ENCODE measurements at places on chromosomes 7 and 10.

- DNase-seq = no peak
Measured at GRCh38 chr10:104642658-104643302, 1.7 kb downstream of the SORCS3 start.

DNA sequence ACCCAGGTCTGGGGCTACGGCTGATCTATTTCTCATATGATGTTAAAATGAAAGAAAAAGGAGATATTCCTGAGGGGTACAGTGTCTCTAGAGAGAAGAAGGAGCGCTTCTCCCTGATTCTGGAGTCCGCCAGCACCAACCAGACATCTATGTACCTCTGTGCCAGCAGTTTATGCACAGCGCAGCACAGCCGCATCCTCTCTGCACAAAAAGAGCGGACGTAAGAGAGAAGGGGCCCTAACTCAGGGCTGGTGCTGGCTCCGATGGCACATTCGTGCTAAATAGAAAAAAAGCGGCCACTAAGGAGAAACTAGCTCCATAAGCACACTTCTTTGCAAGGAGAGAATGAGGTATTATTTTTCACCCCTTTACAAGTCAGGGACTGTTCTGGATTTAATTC lies 28.3 kb upstream of the PRSS1 start:
- DNase-seq = no peak

DNA sequence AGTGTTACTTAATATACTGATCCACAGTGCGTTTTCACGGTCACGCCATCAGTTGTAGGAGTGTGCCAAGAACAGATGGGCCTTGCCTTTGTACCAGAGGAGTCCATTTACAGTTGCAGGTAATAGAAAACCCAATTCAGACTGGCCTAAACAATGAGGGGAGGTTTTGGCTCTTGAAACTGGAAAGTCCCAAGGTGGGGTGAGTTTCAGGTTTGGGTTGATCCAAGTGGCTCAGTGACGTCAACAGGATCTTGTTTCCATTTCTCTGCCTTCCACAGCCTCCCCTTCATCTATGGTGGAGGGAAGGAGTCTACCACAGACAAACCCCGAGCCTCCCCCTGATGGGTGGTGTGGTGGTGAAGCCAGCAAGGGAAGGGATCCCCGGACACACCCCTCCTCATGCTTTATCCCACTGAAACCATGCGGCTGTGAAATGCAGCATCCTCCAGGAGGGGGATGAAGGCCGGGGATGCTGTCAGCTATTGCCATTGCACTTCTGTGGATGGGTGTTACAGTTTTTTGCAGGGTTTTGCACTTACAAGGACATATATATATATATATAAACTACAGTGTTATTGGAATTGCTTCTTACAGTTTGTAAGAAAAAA lies 14.8 kb upstream of the SH2D4B start:
- DNase-seq = no peak

DNA sequence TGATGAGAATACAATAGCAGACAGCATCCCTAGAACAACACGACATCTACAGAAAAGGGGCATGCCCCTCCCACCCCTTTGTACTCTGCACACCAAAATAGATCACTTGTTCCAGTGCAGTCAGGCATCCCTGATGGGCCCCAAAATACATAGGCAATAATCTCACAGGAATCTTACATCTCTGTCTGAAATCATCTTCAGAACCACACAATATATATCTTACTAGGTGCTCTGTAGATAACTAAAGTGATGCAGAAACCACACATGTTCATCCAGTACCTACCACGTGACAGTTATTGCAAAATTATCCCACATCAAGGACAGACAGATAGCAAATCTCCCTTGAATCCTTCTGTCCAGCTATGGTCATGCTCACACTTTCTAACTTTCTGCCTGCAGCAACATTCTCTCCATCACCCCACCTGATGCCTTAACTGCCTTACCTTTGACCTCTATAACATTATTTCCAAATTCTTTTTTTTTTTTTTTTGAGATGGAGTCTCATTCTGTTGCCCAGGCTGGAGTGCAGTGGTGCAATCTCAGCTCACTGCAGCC lies 30.7 kb downstream of the ST8SIA6 start:
- DNase-seq = no peak

- DNase-seq = no peak
Measured at GRCh38 chr10:60629332-60629731, 148.9 kb upstream of the CDK1 start.

DNA sequence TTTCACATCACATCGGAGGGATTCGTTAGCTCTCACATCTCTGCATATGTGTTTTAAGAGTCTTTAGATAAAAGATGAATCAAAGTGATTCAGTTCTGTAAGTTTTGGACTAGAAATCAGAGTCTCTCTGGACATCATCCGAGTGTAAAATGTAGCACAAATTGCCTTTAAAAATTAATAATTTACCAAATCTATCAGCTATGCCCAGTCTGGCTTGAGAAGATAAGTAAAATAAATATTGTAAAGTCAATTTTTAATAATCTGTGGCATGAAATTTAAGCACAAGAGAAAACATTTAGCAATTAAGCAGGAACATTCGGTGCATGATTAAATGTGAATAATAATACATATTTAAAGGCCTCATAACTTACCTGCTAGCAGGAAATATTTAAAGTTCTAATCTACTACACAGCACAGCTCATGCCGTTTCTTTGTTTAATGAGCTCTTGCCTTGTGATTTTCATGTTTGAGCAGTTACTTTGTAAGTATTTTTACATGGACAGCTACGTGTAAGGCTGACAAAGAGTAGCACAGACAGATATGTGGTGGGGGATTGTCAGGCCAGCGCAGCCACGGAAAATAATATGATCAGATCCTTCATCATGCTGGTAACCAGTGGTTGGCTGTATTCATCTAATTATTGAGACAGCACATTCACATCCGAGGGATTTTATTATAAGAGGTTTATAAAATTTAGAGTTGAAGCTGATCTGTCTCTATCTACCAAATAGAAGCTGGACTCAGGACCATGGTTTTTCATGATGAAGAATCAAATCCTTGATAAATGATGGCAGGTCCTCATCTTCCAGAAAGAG lies 317.3 kb downstream of the ADARB2 start:
- DNase-seq = no peak

GRCh38 chr7:32360127-32360526 lies 130.1 kb downstream of the LSM5 start:
- DNase-seq = no peak

DNA sequence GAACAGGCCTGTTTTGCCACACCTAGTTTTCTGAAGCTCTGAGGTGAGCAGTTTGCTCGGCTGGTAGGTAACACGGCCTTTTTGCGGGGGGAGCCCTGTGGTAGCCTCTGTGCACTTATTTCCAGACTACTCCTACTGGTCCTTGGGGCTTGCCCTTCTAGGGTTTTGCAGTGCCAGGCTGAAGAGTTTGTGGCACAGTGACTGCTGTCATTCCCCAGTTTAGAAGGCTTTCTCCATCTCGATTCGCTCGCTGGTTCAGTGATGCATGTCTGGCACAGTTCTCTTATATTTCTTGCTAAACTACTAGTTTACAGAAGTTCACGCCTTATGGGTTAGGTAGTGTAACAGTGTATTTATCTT lies 711 bp downstream of the KIF20B start:
- DNase-seq = no peak

DNA sequence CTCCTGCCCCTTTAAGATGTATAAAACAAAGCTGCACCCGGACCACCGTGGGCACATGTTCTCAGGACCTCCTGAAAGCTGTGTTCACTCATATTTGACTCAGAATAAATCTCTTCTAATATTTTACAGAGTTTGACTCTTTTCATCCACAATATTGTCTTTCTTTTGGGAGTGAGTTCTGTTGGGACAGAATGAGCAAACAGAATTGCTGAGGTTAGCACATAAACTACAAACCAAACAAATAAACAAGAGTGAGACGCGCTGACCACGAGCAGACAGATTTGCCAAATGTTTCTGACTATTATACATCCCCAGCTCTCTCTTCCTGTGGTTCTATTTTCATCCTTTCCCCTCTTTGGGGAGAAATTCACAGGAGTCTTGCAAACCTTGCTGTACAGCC lies 526.7 kb downstream of the CALN1 start:
- DNase-seq = no peak

GRCh38 chr7:117019786-117020590 lies 66.7 kb downstream of the ST7 start:
- no peak for DNase-seq

DNA sequence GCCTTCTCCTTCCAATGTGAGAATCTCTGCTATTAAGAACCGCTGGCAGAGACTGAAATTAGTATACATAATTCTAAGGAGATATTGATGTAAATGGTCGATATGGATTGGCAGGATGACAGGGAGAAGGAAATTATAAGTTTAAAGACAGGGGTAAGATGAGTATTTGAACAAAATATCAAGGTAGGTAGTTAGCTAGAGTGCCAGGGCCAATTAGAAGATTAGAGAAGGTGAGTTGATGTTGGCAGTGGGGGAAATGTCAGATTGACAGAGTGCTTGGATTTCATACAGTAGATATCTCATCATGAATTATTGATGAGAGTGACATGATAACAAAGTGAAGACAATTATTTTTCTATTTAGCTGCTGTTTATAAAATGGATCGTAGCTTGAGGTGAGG lies 74.1 kb downstream of the BTRC start:
- no peak for DNase-seq

DNA sequence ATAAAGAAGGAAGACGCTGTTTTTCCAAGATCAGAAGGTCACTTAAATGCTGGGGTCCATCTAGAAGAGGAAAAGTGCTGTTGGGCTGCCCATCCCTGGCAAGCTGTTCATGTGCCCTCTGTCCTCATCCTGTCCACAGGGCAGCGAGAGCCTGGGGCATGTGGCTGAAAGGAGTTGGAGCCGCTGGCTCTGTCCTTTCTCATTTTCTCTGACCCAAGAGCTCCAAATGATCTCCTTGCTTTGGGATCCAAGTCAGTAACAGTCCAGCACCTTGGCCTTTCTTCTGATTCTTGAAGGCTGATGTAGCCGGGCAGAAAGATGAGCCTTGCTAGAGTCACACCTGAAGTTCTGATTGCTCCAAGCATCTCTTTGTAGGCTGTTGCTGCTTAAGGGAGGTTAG lies 44.4 kb downstream of the SPDYE5 start:
- DNase-seq = no peak

DNA sequence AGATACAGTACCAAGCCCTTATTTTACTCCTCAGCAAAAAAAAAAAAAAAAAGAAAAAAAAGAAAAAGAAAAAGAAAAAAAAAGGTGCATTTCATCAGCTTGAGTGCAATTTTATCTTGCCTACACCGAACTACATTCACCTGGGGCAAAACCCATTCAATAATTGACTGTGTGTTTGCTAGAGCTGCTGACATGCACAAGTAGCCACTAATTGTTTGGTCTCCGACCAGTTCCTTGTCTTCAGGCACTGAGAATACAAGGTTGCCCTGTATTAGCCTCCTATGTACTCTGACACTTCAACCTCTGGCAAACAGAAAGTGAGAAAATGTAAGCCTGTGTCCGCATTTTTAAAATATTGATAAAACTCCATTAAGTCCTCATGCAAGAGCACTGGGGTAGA lies 1579.4 kb upstream of the LRRTM3 start:
- no peak for DNase-seq

Measured in activated CD8-positive, alpha-beta memory T cell treated with anti-CD3 and anti-CD28 coated beads for 1 hour (primary cell).